Stimulated activated CD4-positive, alpha-beta T cell treated with anti-CD3 and anti-CD28 coated beads, Interleukin-12 subunit alpha, Interleukin-12 subunit beta, amount 100 ng/mL, for 4 hours (primary cell): ENCODE measurements at places on chromosomes 1 and 21.

GRCh38 chr1:221478050-221478949, 263.6 kb downstream of the DUSP10 start:
- DNase-seq = peak; percentile 37

- DNase-seq = no peak
Observed at GRCh38 chr1:13556224-13556764, 27.3 kb upstream of the PDPN start.

- DNase-seq = no peak
Observed at GRCh38 chr1:67747671-67748546, 62.9 kb downstream of the GADD45A start.

GRCh38 chr21:35120631-35121180, 71.6 kb upstream of the RUNX1 start:
- DNase-seq = no peak

GRCh38 chr1:107954719-107955415, 10.1 kb downstream of the VAV3 start:
- no peak for DNase-seq

GRCh38 chr1:24540051-24540905, 15.6 kb upstream of the NCMAP start:
- no peak for DNase-seq

GRCh38 chr1:219340796-219341195, 167.1 kb downstream of the LYPLAL1 start:
- DNase-seq = no peak
